Activated CD4-positive, CD25-positive, alpha-beta regulatory T cell treated with anti-CD3 and anti-CD28 coated beads, Interleukin-2, amount 50 U/mL, for 24 hours (primary cell): ENCODE measurements at places on chromosomes 12 and 14.
A peak's percentile ranks its signal among the peaks of the same experiment; 100 is the strongest.

GRCh38 chr14:105913221-105913620 lies 386.8 kb downstream of the TMEM121 start:
- no peak for ATAC-seq

GRCh38 chr14:77023001-77023996 lies 5.2 kb downstream of the IRF2BPL start:
- no peak for ATAC-seq

DNA sequence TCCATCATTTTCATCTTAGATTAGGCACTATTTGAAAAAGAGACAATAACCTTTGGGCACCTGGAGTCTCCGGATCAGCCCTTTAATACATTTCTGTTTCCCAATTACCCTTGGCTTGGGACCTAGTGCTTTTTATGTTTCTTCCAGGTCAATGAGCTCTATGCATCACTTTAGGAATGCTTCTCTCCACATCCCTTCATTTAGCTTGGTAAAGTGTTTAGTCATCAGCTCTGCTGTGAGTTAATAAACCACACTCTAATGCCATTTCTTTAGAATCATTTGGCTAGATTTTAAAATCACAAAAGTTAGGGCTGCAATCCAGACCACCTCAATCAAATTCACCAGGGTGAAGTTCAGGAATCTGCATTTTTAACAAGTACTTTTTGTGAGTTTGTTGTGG lies 41.7 kb downstream of the RASSF9 start:
- ATAC-seq = no peak

- no peak for ATAC-seq
Measured at GRCh38 chr12:14249368-14249767, 116.1 kb upstream of the ATF7IP start.

DNA sequence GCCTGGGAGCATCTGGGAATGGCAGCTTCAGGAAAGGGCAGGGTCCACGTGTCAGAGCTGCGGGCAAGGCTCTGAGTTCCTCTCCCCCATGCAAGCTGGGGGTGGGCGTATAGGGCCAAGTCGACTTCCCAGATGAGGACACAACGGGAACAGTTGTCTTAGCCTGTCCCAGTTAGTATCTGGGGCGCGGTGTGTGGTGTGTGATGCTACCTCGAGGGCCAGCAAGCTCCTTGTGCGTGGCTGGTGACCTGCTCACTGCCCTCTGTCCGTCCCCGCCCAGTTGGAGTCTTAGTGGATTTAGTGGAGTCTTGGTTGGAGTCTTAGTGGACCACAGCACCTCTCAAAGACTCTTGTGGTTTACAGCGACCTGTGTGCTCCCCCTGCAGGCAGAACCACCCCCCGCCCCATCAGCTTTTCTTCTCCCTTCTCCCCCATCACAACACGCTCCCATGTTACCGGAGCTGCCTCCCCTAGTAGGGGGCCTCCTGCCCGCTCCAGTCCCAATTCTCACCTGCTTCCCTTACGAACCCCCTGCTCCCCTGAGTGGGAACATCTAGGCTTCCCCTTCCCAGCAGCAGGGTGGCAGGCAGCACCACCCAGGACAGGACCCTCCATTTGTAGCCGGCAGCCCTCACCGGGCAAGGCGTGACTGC lies 8.7 kb downstream of the ASPG start:
- no peak for ATAC-seq

DNA sequence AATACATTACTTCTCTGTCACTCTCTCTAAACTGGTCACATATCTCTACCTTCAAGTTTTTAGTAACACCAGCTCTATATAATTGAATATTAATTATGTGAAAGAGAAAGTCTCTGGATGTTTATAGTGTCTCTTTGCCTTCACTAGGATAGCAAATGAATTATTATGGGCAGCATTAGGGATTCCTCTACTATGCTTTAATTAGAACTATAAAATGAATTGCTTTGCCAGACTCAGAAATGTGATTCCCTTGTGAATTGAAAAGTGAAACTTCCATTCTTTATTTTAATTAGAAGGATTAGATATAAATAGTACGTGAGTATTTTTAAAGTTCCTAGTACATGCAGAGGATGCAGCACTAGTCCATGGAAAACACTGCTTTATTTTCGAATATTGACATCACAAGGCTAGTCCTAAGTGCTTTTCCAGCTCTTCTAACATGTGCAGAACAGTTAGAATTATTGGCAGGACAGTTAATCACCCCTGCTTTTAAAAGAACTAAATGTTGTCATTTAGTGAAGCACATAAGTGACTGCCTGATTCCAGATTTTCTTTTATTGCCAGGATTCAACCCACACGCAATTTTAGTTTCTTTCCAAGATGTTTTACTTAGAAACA lies 23.0 kb upstream of the REP15 start:
- ATAC-seq = no peak

DNA sequence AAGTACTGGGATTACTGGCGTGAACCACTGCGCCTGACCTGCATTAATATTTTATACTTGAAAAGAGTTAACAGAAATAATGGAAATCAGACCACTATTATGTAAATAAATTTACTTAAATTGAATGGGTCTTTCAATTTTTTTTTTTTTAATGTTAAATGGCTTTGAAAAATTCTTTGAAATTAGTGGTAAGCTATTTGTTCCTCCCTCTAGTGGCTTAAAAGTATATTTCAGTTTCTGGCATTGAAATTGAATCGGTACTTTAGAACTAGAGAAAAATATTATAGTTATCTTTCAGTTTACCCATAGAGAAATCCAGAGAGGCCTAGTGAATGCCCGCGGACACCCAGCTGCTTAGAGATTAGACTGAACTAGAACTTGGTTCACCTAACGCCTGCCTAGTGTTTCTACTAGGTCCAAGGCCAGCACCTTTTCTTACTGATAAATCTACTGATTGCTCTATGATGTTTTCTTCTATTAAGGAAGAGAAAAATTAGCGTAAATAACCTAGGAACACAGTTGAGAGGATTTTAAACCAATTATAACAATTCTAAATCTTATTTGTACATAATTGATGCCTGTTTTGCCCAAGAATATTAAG lies 106.5 kb downstream of the EML1 start:
- no peak for ATAC-seq

- ATAC-seq = no peak
Measured at GRCh38 chr12:93156086-93156716, 221.5 kb upstream of the NUDT4 start.

GRCh38 chr14:63032641-63033040 lies 12.6 kb downstream of the KCNH5 start:
- ATAC-seq = no peak

- ATAC-seq = no peak
Measured at GRCh38 chr12:77058740-77059139, 6.6 kb downstream of the E2F7 start.

- ATAC-seq = no peak
Measured at GRCh38 chr12:122862872-122863701, 27.8 kb downstream of the HIP1R start.

DNA sequence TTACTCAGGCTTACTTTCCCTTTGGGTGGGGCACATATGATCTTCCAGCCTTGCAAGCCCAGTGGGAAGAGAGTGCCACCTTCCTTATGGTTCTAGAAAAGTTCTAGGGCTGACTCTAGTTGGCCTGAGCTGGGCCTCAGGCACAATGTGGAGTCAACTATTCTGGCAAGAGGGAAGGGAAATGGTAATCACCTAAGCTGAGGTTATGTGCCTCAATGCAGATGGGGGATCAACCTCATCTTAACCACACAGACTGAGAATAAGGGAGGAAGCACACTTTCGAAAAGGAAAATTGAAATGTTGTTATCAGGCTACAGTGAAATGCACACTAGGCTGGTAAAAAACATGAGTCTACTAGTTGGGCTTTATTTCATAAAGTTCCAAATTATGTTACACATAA lies 77.5 kb upstream of the RMST start:
- ATAC-seq = no peak

- no peak for ATAC-seq
Measured at GRCh38 chr12:107014055-107014454, 27.1 kb upstream of the MTERF2 start.

DNA sequence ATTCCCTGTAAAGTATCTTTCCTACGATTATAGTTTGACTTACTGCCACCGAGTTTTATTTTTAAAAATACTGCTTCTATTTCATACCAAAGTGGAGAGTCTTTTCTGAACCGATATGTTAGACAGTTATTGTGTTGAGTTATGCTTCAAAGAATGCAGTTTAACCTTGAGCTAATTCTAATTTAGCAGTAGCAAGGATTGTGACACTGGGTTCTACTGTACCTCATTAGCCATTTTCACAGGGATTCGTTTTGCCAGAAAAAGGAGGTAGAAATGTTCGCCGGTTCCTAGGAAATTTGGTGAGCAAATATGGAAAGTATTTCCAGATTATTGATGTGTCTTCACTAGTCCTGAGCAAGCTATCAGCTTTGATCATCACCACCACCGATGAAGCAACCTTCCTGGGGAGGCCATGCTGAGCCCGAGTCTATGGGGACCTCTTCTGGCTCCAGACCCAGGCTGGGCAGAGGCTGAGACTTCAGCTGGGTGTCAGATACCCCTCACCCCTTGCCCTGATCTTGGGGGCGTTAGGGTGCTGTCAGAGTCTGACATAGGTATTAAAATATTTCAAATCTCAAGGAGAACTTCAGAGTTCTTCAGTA lies 13.6 kb downstream of the GLRX5 start:
- ATAC-seq = no peak

- peak; percentile 69 for ATAC-seq
Measured at GRCh38 chr12:49777800-49778748, 36.7 kb downstream of the TMBIM6 start.

DNA sequence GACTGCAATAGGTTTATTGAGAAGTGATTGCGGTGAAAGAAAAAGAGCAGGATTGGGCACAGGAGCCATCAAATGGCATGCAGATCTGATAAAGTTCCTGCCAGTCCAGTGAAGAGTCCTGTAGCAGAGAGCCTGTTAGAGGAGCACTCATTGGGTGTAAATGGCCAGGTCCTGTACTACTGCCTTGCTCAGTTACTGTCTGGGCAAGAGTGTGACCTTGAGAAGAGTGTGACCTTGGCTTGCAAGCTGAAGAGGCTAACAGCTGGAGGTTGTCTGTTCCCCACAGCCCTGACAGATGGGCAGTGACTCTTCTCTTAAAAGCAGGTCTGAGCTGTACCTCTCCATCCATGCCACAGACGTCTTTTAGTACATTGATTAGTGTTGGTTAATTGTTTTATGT lies 148.6 kb upstream of the SLC38A2 start:
- ATAC-seq = no peak

GRCh38 chr14:99205086-99205688 lies 66.8 kb downstream of the BCL11B start:
- no peak for ATAC-seq

DNA sequence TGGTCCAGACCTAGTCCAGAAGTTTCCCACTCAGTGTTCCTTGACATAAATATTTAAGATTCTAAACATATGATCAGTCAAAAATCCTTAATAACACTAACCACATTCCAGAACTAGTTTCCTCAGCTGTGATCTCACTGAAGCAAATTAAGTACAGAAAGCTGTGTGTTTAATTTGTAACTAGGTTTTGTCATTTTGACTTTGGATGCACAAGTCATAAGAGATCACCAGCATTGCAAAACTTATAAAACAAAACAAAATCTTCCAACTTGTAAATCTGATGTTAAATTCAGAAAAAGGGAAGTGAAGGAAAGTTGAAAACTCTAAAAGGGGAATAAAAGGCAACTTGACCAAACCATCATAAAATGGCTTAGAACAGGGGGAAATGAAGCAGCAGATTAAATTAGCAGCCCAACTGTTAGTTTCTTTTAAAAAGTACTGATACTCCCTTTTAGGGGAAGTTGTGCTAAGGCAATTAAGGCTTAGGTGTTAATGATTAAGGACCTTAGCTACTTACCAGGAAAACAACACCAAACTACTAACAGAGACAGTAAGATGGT lies 56.6 kb downstream of the SH2B3 start:
- no peak for ATAC-seq

GRCh38 chr12:89216211-89216952 lies 135.9 kb downstream of the DUSP6 start:
- ATAC-seq = no peak

DNA sequence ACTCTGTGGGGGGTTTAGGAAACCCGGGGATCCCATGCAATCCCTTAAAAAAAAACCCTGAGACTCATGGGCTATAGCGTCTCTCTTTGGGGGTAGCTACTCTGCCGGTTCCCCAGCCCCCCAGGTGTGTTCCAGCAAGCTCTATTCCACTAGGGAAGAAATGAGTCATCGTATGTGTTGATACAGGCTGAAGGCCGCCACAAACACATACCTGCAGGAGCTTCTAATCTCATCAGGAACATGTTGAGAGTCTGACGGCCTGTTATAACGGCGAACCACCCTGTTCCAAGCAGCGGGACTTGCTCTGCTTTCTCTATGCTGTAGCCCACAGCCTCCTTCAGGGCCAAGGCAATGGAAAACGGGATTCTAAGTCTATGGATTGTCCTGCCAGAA lies 977 bp upstream of the KRT5 start:
- ATAC-seq = no peak

GRCh38 chr12:131620520-131620919 lies 90.4 kb upstream of the SFSWAP start:
- no peak for ATAC-seq

- ATAC-seq = no peak
Measured at GRCh38 chr14:83147006-83147405, 1613.4 kb upstream of the SEL1L start.

DNA sequence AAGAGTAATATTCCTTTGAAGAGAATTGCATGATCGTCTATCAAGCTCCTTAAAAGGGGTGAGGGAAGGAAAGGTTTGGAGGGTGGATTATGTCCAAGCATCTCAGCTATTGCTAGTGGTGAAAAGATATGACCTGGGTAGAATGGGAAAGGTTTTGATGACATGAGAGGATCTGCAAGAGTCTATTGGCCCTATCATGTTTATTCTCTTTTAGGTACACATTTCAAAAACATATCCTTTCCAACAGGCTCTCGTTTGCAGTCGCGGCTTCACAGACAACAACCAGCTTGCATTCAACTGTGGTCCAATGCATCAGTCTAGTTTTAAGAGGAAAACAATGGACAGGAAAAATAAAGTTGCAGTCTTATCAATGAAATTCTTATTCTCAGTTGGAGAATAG lies 17.1 kb downstream of the FOXG1 start:
- no peak for ATAC-seq

DNA sequence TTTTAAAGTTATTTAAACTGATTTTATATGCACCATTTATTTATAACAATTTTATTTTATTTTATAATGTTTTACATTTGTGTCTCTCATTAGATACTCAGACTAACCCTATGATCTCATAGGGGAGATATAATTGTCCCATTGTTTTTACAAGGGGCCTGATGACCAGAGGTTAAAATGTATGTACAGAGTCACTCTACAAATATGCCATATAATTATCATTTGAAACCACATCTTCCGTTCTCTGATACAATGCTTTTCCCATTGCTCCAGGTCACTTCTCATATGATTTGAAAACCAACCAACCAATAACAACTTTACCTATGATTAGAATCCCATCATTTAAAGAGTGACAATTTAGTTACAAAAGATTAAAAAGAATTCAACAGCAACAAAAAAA lies 137.8 kb downstream of the GPHN start:
- no peak for ATAC-seq

- no peak for ATAC-seq
Measured at GRCh38 chr14:93752980-93753561, 35.2 kb downstream of the PRIMA1 start.

DNA sequence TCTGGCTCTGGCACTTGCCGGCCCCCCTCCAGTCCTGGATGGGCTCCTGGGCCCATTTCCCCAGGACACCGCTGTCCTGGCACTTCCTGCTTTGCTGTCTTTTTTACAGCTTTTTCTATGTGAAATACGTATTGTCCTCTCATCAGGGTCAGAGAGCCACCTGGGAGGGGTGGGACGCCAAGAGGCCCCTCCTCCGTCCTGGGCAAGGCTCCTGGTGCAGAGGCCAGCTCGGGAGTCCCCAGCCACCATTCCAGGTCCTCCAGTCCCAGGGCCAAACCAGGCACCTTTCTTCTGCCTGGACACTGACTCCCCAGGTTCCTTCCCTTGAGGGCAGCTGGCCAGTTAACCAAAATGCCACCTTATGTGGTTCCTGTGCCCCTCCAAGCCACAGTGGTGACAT lies 22.8 kb downstream of the ARL6IP4 start:
- no peak for ATAC-seq
